ENCODE measurements at places on chromosomes 2 and 18.

DNA sequence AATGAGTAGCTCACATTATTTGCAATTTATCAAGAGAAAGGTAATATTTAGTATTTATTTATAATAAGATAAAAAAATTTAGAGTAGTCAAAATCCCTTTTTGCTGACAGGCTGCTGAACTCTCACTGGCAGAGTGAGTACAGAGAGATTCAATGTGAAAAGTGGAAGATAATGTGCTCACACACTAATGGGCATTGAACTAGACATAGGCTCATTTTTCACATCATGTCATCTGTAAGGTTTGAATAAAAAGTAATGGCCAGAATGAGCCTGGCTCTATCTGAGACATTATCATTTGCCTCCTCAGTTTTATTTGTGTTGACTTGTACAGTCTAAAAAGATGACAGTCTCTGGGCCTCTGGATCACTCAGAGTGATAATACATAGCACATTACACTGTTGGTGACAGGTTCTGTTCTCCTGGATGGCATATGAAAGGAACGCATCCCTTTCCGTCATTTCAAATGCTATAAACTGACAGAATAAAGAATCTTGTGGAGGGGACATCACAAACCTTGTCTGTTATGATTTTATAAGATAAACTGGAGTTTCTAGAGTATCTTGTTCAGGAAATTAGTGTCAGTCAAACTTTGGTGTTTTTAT, 812.9 kb downstream of the NR4A2 start:
- no peak for DNase-seq

DNA sequence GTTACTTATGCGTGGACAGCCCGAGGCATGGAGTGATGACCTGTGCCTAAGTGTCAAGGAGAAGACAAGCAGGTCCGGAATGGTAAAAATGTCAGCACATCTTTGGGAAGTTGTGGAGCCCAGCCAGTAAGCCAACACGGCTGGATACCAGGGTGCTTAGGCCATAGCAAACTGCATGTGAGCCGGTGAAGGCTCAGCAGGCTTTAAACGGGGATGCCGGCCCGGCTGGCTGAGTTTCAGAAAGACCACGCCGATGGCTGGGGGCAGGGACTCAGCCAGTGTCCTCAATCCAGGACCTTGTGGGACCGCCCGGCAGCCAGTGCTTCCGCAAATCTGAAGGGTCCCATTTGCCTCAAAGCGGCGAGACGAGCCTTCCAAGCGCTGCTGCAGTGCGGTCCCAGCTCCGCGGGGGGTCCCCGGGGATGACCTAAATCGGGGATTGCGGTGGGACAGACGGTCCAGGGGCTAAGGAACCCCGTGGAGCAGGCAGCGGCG, 946 bp upstream of the AGAP1 start:
- DNase-seq: no peak

DNA sequence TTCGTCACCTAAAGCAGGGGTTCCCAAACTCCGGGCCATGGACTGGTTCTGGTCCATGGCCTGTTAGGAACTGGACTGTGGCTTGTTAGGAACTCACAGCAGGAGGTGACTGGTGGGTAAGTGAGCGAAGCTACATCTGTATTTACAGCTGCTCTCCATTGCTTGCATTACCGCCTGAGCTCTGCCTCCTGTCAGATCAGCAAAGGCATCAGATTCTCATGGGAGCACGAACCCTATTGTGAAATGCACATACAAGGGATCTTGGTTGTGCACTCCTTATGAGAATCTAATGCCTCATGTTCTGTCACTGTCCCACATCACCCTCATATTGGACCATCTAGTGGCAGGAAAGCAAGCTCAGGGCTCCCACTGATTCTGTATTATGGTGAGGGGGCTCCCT, 217.0 kb downstream of the ZFP36L2 start:
- DNase-seq: no peak

GRCh38 chr18:23377669-23378301, 75.3 kb upstream of the RIOK3 start:
- no peak for DNase-seq

DNA sequence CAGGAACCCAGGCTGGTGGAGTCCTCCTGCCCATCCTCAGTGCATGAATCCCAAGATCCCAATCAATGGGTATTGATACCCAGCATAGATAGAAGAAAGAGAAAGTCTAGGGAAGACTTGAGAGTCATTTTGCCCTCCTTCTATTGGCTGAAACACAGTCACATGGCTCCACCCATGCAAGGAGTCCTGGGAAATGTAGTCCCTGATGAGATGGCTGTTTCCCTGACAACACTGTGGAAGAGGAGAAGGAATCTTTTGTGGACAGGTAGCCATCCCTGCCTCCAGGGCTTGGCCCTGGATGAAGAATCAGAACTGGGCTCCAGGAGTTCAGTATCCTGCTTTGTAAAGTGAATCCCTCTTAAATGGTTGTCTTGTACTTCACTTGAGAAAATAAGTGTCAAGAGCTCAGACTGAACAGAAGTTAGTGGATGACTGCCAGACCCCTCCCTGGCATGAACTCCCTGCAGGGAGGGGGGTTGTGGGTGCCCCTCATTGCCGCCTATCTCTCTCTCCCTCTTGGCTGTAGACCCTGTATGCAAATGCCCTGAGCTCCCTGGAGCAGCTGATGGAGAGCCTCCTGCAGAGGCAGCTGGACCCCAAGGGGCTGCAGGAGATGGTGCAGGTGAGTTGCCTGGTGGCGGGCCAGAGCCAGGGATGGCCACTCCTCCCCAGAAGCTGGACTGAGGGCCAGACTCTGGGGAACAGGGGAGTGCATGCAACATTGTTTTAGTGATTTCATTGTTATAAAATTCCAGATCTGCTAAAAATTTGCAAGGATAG, 36.1 kb downstream of the MROH2A start:
- no peak for DNase-seq

GRCh38 chr18:25827228-25827627, 263.2 kb downstream of the SS18 start:
- DNase-seq: no peak

DNA sequence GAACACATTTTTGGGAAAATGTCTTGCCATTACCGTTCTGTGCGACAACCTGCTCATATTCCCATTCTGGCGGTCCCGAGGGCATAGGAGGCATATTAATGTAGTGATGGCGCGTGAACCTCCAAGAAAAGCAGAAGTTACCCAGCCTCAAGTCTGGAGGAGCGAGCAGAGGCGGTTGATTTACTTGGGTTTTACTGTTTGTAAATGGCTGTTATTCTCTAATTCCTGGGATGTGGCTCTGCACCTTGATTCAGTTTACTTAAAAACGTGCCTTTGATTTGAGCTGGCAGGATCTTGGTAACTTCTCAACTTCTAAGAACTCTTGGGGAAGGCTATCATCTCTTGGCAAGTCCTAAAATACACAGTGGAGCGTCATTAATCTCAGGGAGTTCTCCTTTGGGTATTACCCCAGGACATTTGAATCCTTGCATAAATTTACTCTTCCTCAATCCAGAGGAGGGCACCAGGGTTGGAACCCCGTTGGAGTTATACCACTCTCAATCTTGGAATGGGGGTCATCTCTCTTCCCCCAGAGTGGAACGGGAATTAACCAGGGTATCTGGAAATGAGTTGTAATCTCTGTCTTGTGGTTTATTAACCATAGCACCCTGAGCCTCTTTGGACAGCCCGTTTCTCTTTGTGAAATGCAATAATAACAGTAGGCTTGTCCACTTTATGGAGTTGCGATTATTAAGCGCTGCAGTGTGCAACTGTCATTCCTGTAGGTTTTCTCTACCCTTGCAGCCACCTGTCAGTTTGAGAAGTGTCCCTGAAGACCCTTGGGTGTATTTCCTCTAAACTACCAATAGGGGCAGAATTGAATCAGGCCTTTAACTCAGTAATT, 2.1 kb downstream of the HK2 start:
- DNase-seq: no peak

- peak; percentile 59 for DNase-seq
These were observed 31.5 kb downstream of the ACVR1C start for GRCh38 chr2:157596992-157597681.

DNA sequence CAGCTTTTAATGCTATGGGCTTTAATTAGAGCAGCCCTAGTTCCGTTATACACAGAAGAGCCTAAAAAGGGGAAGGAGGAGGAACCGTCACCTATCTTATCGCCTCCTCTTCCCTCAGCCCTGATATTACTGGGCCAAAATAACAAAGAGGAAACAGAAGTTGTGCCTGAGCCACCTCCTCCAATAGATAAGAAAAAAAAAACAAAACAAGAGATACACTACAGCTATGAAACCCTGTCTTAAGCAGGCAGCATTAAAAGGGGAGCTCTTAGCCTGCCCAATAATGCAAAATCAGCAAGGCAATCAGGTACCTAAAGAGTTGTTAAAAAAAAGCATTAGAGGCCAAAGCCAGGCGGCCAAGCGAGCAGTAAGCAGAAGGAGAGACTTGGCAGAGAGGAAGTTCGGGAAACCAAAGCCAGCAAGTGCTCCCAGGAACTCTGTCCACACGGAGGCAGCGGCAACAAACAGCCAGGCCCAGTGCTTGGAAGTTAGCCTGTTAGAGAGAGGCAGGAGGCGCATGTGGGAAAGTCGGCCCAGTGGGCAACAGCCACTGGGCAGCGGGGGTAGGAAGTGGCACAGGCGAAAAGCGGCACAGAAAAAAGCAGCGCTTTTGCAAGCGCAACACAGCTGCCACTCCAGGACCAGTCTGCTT, 41.8 kb upstream of the PDK1 start:
- DNase-seq: no peak

DNA sequence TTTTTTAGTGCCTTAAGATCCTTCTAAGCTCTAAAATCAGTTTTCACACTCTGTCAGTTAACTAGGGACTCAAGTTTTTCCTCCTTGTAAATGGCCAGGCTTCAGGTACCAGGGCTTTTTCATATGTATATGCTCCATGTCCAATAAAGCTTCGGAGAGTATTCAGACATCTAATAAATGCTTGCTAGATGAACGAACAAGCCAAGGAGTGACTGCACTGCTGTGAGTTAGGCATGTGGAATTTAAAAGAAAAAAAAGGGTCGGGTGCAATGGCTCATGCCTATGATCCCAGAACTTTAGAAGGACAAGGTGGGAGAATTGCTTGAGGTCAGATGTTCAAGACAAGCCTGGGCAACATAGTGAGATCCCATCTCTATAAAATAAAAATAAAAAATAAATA, 81.9 kb downstream of the CDH2 start:
- no peak for DNase-seq

GRCh38 chr2:182852090-182852489, 14.3 kb downstream of the FRZB start:
- no peak for DNase-seq

- no peak for DNase-seq
These were observed 98.8 kb upstream of the KLHL29 start for GRCh38 chr2:23286031-23286757.

DNA sequence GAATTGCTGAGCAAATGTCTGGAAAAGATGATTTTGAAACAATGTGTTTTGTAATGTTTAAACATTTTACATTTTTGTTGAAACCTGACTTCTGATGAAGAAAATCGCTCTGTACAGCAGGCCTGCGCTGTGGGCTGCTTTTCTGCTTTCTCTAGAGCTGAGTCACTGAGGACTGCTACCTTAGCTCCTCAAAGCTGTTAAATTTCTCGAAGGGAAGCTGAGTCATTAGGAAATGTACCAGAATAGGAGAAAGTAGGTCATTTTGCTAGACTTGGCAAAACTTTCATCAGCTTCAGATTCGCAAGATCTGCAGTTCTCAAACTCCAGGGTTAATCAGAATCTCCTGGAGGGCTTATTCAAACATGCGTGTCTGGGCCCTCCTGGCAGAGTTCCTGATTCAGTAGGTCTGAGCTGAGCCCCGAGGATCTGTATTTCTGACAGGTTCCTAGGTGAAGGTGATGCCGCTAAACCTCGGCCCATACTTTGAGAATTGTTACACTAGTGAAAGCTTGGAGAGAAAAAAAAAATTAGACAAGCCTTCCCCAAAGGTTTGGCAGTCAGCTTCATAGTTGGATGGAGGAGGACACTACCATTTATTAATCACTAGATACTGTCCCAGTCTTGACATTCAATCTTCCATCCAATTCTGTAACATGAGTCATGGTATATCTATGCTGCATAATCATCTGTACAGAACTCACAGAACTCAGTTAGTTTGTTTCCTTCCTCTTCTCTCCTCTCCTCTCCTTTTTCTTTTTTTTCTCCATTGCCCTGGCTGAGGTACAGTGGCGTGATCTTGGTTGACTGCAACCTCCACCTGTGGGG, 297.6 kb downstream of the PARD3B start:
- peak; percentile 1 for DNase-seq

DNA sequence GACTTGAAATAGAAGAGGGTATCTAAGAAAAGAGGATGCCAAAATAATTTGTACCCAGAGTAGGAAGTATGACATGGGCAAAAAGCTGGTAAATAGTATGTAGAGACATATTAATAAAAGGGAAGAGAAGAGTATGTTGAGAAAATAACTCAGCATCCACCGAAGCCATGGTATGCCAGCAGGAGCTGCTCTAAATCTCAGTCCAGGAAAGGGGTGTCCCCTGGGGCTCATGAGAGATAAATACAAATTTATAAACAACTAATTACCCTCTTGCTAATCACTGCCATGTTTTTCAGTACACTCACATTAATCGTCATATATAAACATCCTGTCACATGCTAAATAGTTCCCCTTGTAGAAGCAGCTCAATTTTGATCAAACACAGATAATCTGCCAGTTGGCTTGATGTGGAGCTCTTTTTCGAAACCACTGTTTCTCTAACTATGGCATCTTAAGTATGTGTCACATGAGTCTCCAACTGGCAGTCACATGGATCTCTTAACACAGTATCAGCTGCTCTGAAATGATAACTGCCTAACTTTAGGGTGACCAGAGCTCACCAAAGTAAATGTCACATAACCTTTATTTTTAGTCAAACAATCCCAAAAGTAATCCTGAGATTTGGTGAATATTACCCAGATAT, 31.9 kb downstream of the EXOC6B start:
- no peak for DNase-seq

GRCh38 chr2:36355151-36355889, at the start of gene CRIM1:
CRIM1 (plus strand) TSS chr2:36355778; CDS start chr2:36356293, 515 bp downstream.
- DNase-seq: peak; percentile 55

DNA sequence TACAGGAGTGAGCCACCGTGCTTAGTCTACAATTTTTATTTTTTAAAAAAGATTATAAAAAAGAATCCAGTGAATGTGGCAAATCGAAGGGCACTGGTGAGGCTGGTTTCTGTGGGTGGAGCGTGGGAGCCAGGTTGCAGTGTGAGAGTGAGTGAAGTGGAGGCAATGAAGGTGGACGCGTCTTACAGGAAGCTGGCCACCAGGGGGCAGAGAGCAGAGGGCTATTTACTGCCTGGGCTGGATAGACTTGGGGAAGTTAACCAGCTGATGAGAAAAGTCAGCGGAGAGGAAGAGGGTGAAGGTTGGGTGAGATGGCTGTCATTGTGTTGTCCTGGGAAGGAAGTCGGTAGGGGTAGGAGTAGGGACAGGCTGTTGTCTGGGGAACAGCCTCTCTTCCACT, 6.8 kb downstream of the SCTR start:
- peak; percentile 2 for DNase-seq

GRCh38 chr2:190533968-190534309, 583 bp downstream of the NEMP2 start:
- peak; percentile 58 for DNase-seq

Measured in stimulated activated CD4-positive, alpha-beta T cell treated with anti-CD3 and anti-CD28 coated beads, Interleukin-4, amount 100 ng/mL, for 4 hours (primary cell).